Urinary bladder (tissue), 4 donors: ENCODE measurements at places on chromosomes 4 and X. TPM values are rescaled to one million over a fixed set of nuclear protein-coding genes. Genes with fewer than 3 reads are reported as not detected.

DNA sequence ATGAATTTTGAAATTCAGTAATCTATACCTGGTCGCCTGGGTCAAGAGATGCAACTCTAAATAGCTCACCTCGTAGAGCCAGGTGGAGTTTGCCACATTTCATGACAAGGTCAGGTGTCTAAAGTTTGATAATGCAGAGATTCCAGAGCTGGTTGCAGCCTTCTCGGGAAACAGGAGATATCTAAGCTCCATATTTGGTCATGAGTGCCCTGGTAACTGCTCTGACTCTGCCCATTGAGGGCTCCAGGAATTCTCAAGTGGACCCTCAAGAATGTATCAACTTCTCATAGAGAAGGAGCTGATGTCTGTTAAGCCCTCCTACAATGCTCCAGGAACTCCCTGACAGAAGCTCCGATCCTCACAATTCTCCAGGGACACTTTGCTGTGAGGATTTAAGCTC is 33.2 kb upstream of the TSPAN5 start:
- no peak for DNase-seq

The ABCD1 gene
- 19.0 TPM for polyA plus RNA-seq

DNA sequence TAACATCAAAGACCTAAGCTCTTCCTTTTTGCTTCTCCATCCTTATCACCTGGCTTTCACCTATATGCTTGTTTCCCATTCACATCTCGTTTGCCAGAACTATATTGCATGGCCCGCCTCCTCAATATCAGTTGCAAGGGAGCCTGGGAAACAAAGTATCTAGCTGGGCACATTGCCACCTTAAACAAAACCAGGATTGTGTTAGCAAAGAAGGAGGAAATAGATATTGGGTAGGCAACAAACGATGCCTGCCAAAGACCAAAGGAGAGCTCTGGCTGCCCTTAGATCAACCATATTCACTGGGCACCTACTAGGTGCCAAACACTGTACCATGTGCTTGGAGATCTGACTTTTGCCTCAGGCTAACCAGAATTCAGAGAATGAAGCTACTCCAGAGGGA is 107.5 kb downstream of the GRIA3 start:
- DNase-seq, result no peak

DNA sequence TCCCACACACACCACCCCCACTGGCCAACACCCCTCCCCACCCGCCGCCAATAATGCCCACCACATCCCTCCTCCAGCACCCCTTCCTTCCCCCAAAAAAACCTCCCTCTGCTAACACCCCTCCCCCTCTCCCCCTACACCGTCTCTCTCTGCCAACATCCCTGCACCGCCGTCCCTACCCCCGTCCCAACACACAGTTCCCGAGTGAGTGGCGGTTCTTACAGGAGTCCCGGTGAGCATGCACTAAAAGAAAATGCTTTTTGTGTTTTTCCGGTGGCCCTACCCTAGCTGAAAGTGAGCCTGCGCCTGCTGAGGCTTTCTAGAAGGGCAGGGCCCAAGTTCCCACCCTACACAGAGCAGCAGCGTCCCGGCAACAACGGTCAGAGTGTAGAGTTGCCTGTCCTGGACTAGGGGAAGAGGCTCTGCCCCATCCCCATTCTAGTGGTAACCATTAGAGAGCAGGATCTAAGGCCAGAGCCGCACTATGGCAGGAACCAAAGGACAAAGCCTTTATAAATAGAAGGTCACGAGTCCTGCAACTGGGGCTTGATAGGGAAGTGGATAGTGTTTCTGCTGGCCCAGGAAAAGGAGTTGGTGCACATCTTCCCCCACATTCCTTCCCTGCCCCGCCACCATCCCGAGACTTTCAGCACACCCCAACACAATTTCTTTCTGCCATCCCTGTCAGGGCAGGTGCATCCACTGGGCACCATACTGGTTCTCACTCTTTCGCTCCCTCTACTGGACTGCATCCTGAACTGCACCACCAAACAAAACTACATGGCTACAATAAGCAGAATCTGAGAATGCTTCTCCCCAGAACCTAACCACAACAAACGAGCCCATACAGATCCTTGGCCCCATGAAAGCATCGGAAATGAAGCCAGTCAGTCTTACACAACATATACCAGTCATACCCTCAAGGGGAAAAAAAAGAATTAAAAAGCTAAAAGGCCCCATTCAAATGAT is 78.1 kb upstream of the PAGE3 start:
- no peak for DNase-seq

GRCh38 chr4:80231180-80231579 is 33.9 kb downstream of the PRDM8 start:
- DNase-seq, result no peak

The PGRMC1 gene
- 136 TPM for polyA plus RNA-seq

DNA sequence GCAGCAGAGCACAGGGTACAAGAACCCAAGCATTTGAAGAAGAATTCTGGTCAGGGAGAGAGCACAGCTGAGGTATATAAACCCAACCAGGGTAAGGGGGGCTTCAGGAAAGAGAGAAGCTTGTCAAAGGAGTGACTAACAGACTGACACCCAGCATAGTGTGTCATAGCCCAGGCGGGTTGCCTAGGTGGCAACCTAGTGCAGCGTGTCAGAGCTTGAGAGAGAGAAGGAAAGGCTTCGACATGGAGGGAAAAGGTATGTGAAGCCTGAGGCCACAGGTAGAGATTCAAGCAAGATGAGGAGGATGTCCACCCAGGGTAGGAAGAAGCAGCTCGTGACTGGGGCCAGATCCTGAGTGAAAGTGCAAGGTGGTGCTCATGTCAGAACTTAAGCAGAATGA is 8.5 kb upstream of the ANTXR2 start:
- DNase-seq, result no peak
